GM04504 (cell line): ENCODE measurements at places on chromosomes 16 and 17.

DNA sequence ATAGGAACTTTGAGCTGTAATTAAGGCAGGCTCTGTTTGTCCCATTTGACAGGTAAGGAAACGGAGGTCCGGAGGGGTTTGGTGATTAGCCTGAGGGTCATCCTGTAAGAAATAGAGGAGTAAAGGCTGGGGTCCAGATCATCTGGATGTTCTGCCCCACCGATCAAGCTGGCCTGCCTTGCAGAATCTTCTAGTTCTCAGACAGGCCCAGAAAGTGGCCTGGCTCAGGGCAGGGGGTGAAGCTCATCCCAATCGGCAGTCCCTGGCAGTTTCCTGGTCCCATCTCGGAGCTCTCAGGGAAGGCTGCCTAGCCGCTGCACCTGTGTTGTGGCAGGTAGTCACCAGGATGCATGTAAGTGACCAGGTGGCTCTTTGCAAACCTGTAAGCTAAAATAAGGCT lies 4.2 kb downstream of the PIMREG start:
- no peak for DNase-seq

- DNase-seq: no peak
These were observed 5.2 kb upstream of the HS3ST3B1 start for GRCh38 chr17:14295676-14296075.

- DNase-seq: no peak
These were observed 16.0 kb downstream of the RBBP6 start for GRCh38 chr16:24555346-24555872.

DNA sequence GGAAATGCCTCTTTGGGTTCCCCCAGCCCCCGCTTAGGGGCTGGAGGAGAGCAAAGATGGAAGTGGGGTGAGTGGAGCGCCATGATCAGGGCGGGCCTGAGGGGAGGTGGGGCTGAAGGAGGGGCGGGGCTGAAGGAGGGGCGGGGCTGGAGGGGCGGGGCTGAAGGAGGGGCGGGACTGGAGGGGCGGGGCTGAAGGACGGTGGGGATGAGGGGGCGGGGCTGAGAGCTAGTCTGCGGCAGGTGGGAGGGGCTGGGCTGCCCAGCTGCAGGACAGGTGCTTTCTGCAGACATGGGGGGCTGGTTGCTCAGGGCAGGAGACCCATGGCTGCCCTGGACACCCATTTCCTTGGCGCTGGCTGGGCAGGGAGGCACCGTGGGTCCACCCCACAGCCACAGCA lies 39.1 kb upstream of the PABPN1L start:
- DNase-seq: no peak

GRCh38 chr16:87496447-87496801 lies 3.6 kb upstream of the ZCCHC14 start:
- DNase-seq: no peak

- no peak for DNase-seq
These were observed 290.4 kb downstream of the TOX3 start for GRCh38 chr16:52256310-52257078.

DNA sequence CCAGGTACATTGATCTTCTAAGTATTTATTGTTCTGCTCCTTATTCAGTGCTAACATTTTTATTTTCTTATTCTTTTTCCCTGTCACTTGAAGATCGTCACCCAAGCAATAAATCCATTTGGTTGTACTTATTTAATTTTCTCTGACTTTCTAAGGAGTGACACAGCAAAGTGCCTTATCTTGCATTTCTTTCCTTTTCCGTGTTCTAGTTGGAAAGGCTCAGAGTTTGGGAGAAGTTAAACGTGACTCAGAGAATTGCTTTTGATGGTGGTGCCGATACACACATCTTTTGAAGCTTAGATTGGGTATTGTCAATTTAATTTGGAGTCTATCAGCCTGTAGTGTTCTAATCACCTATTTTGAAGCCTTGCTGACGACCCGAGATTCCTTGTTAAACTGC lies 72.0 kb downstream of the PITPNC1 start:
- no peak for DNase-seq

- no peak for DNase-seq
These were observed 2177.2 kb downstream of the TP53TG3F start for GRCh38 chr16:35636480-35637230.

DNA sequence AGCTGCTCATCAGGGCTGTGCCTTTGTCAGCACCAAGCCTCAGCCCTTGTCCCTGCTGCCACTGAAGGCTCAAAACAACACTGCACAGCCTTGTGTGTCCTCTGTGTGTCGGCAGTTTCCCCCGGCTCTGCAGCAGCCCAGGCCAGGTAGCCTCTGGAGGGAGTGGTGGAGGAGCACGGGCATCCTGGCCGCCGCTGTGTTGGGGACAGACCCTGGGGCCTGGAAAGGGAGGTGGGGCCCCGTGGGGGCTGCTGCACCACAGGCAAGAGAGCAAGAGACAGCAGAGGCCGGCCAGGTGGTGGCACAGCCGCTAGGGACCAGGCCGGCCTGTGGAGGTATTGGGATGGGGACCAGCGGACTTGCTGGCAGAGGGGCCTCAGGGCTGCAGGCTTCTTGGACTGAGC lies 96.9 kb upstream of the ZNF750 start:
- DNase-seq: no peak

GRCh38 chr16:58345574-58346354 lies 46.5 kb upstream of the GINS3 start:
- DNase-seq: no peak

DNA sequence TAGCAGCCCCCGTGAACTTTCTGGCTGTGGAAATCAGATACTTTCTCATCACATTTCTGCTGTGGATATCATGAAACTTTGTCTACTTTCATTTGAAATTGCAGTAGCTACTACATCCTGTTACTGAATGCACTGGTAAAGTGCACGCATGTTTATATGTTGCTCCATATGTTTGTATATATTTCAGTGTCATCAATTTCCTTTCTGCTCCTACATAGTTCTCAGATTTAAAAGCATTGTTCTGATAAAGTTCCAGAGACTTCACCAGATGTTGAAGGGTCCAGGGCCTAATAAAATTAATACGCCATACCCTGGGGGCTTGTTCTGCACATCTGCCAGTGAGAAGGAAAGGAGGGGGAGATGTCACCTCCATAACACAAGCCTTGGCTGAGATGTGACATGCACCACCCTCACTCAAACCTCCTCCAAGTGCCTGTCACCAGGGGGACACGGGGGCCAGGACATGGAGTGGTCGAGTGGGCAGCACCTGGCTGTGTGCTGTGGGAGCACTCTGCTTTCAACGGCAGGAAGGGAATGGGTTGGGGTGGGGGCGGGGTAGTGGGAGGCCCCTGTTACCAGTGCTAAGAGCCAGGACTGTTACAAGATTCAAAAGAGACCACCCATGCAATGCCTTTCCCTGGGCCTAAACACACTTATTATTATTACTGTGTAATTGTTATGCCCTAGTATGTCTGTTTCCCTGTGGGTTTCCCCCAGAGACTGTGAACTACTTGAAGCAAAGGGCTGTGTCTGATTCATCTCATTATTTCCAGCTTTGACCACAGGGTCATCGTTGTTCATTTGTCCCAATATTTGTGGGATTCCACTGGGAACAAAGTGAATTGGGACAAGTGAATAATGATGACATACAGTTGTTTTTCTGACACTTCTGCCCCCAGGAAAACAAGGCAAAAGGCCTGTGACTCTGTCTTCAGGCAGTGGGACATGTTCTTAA lies 193.4 kb downstream of the FOXL1 start:
- DNase-seq: no peak

DNA sequence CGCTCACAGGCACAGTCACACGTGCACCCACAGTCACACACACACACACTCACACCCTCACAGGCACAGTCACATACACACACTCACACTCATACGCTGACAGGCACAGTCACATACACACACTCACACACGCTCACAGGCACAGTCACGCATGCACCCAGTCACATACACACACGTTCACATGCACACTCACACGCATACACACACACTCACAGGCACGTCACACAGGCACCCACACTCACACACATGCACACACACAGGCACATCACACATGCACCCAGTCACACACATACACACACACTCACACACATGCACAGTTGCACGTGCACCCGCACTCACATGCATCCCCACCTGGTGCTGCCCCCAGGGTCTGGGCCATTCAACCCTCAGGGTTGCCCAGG lies 46.1 kb upstream of the CBFA2T3 start:
- no peak for DNase-seq

DNA sequence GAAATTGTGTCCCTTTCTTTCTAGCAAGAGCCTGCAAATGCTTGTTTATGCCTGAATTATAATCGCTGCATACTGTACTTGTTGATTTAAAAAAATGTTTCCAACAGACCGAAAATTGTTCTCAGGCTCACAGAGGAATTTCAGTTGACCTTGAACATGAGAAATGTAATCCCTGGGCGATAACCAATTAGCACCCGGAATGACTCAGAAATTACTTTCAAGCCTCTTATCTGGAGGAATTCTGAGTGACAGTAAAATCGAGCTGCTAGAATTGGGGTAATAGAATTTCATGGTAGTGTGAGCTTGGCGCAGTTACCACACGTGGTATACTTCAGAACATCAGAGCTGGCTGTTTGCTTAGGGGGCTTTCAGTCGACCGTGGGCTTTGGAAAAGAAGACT lies 139.1 kb upstream of the CACNG3 start:
- no peak for DNase-seq

GRCh38 chr16:74020095-74020670 lies 276.4 kb upstream of the PSMD7 start:
- DNase-seq: no peak

GRCh38 chr17:57879437-57880085 lies 29.7 kb upstream of the MRPS23 start:
- DNase-seq: no peak

- DNase-seq: no peak
These were observed 14.0 kb downstream of the MARCHF10 start for GRCh38 chr17:62793919-62794665.

DNA sequence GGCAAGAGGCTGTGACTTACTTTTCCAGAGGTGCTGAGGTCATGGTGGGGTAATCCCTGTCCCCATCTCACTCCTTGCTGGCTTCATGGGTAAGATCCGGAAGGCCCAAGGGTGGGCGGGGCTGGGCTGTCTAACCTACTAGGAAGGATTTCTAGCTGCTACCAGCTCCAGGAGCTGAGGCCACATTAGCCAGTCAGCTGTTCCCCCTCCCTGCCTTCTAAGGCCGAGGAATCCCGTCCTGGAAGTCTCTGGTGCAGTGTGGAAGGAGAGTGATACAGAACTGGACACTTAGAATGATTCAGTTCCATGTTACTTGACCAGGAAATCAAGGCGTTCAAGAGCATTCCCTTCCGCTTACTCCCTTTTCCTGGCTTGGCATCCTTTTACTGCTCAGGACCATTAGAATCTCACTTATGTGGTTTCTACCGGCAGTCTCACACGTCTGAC lies 8.9 kb downstream of the GNGT2 start:
- no peak for DNase-seq

DNA sequence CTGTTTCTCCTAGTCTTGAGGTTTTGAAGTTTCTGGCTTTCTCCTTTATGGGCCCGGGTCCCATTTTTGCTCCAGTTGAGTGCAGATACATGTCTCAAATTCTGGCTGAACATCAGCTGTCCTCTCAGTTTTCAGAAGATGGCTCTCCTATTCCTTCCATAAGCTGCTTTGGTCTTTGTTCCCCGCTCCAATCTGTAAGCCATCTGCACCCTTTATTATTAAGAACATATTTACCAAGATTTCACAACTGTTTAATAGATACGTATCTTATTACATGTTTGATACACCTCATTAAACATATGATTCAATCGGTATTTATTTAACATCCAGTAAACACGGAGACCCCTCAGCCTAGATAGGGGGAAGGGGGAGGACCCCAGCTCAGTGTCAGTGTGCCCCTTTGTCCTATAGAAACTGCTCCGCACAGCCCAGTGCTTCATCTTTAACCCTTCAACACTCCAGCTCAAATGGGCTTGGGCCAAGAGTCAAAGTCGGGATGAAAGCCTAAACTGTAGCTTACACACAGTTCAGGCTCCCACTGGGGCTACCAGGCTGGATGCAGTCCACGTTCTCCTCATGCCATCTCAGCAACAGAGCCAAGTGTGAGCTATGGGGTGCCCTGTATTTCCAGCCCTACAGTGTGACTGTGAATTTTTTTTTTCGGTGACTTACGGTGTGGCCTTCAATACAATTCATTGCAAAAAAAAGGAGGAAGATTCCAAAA lies 166.0 kb upstream of the ZFHX3 start:
- DNase-seq: peak; percentile 12

- DNase-seq: no peak
These were observed 1.9 kb downstream of the MSI2 start for GRCh38 chr17:57257895-57258851.

DNA sequence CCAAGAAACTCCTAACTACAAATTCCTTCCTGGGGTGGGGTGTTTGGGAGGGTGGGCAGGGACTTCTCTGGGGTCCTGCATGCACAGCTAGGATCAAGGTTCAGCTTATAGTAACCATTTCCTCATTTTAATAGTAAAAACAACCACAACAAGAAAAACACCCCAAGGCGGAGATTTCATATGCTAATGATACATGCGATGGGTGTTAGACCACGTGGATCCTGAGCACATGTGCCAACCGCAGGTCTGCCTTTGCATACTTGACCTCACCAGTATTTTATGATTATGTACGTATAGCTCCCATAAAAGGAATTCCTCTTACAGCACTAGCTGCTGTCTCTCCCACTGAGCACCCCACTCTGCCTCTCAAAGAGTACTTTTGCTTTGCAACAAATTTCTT lies 1.9 kb downstream of the KRTAP4-11 start:
- DNase-seq: no peak

- no peak for DNase-seq
These were observed 16.1 kb upstream of the EXOC7 start for GRCh38 chr17:76119409-76120371.

- DNase-seq: no peak
These were observed 262.7 kb upstream of the KCNJ16 start for GRCh38 chr17:69812240-69812837.

DNA sequence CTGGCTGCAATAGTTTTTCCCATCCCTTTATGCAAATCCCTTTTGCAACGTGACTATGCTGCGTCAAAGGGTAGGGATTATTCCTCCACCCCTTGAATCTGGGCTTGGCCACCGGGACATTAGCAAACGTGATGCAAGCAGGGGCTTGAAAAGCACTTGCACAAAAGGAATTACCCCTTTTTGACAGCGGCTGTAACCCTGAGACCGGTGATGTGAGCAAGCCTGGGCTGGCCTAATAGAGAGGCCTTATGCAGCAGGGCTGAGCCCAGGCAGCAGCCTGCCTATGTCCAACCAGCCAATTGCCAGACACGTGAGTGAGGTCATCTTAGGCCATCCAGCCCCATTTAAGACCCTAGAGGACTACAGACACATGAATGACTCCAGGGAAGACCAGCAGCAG lies 30.4 kb upstream of the PAFAH1B1 start:
- DNase-seq: no peak

- no peak for DNase-seq
These were observed 2.9 kb downstream of the SHISA9 start for GRCh38 chr16:12904329-12904671.

- DNase-seq: no peak
These were observed 478.2 kb upstream of the EEF2KMT start for GRCh38 chr16:5575646-5576245.

- DNase-seq: no peak
These were observed 269.5 kb upstream of the FOXF1 start for GRCh38 chr16:86240716-86241363.
